LHCN-M2 (cell line): ENCODE measurements at places on chromosomes 12 and 14. TPM values are rescaled to one million over a fixed set of nuclear protein-coding genes. Genes with fewer than 3 reads are reported as not detected.

ALDH1L2 gene
- 7.5 and 14.9 TPM in 2 replicates for total RNA-seq

- DNase-seq = no peak
These were observed 284.7 kb downstream of the DAD1 start for GRCh38 chr14:22304326-22304725.

GRCh38 chr12:81809829-81810595 is 50.9 kb upstream of the PPFIA2 start:
- DNase-seq = no peak

DNA sequence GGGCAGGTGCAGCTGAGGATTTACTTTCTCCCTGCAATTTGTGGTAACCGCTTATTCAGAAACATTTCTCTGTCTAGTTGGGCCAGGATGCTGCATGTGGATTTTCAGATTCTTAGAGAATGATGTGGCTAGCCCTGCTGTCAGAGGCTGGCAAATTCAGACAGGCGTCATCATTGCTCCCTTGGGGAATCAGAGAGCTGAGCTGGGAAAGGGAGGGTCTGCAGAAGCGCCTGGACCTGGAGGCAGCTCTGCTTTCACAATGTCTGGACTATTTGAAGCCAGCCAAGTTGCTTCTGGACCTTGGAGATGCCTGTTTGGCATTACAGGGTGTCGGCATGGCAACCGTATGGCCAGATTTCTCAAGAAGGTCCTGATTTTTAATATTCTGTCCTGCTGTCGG is 3.4 kb downstream of the GALNT16 start:
- DNase-seq = peak; percentile 99

GRCh38 chr12:132804426-132804861 is 24.2 kb downstream of the GOLGA3 start:
- DNase-seq = no peak

GRCh38 chr12:112029301-112029700 is 16.1 kb downstream of the ERP29 start:
- DNase-seq = no peak

GRCh38 chr14:44620121-44621019 is 113.3 kb upstream of the FSCB start:
- DNase-seq = no peak

GRCh38 chr12:47114481-47114892 is 34.7 kb upstream of the AMIGO2 start:
- DNase-seq = no peak

- no peak for DNase-seq
These were observed 1.3 kb downstream of the GPR65 start for GRCh38 chr14:88005978-88006851.

GRCh38 chr12:131980263-131980662 is 30.5 kb downstream of the EP400 start:
- peak; percentile 31 for DNase-seq

DNA sequence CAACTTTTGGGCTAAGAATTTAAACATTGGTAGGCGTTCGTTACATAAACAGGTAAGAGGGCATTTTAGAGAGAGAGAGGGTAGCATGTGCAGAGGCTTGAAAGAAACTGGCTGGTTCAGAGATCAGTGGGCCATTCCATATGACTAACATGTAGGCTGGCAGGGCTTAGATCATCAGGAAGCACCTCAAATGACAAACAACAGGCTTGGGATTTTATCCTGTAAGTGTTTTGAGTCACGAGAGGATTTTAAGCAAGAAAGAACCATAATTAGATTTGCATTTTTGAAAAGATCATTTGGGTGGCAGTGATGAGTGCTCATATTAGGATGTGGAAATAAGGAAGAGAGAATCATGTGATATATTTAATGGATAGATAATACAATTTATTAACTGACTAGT is 8.7 kb upstream of the PLEKHA5 start:
- DNase-seq = peak; percentile 34

DNA sequence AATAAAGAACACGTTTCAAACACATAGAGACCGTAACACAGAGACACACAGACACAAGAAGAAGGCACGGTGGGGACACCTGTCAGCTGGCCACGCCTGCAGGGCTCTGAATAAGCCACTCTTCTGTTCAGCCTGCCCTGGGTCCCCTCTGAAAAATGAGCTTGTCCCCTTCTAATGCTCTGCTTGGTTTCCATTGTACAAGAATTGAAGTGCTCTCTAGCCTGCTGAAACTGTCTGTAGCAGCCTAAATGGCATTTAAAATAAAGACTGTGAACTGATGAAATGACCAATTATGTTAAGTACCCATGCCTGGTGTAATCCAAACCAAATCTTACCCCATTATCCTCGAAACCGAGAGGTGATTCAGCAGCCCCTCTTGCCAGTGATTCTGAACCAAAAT is 139.8 kb downstream of the FOXN3 start:
- DNase-seq = no peak

DNA sequence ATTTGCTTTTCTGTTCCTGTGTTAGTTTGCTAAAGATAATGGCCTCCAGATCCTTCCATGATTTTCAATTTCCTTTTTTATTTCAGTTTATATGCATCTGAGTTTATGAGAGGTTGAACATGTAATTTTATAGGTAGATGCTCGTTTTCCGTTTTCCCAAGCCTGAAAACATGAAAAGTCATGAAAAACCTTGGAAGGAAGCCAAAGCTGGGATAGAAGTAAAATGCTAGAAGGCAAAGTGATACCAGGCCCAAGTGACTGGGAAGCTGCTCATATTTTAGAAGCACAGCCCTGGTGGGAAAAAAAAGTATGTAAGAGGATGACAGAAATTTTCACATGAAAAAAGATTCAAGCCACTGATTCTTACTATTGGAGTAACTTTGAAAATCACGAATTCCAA is 290.8 kb downstream of the PRKD1 start:
- DNase-seq = no peak

DNA sequence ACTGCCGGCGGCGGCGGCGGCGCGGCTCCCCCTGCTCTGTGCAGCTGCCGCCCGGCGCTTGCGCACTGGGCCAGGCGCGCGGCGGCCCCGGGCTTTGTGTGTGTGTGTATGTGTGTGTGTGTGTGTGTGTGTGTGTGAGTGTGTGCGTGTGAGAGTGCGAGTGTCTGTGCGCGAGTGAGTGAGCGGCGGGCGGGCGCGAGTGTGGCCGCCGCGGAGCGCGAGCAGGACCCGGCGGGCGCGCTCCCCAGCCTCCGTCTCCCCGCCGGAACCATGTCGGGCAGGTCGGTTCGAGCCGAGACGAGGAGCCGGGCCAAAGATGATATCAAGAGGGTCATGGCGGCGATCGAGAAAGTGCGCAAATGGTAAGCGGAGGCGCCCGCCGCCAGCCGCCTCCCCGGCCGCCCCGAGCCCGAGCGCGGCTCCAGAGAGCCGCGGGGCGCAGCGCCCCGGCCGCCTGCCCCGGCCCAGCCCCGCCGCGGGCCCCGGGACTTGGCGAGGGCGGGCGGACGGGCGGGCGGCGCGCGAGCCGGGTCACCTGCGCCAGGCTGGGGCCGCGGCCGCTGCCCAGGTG is at the start of gene BCL7A:
Gene BCL7A, plus strand, starts transcription at position 63 of the 571 bp plus-strand sequence. Its CDS starts 208 bp downstream, at position 271.
- peak; percentile 81 for DNase-seq

- peak; percentile 22 for DNase-seq
These were observed 89.2 kb downstream of the PDZRN4 start for GRCh38 chr12:41277100-41277945.

- no peak for DNase-seq
These were observed 141.5 kb downstream of the TBC1D30 start for GRCh38 chr12:64965920-64966319.
